AML-193 (cell line): ENCODE measurements at places on chromosomes 4 and X.

- DNase-seq, result no peak
Observed at GRCh38 chr4:108185252-108185651, 16.5 kb upstream of the LEF1 start.

DNA sequence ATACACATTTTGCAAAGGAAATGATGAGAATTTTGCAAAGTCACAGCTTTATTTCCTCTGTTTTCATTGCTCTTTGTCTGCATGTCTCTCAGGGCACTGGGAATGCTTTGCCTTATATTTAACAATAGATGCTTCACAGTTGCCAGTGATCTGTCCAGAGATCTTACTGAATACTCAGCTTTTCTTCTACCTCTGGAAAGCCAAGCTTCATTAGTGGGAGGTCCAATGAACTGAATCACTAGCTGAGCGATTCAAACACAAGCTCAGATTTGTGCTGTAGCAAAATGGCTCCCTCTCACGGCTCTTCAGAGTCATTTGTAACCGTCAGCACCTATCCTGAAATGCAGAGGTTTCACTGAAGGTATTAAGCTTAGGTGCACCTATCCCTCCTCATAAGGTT is 138.9 kb downstream of the DCLK2 start:
- DNase-seq, result no peak

GRCh38 chr4:6002926-6003325 is 15.3 kb downstream of the C4orf50 start:
- DNase-seq, result no peak

GRCh38 chrX:10897768-10898167 is 213.4 kb upstream of the HCCS start:
- DNase-seq, result no peak

- peak; percentile 36 for DNase-seq
Observed at GRCh38 chrX:15468036-15468435, 25.1 kb downstream of the PIR start.

DNA sequence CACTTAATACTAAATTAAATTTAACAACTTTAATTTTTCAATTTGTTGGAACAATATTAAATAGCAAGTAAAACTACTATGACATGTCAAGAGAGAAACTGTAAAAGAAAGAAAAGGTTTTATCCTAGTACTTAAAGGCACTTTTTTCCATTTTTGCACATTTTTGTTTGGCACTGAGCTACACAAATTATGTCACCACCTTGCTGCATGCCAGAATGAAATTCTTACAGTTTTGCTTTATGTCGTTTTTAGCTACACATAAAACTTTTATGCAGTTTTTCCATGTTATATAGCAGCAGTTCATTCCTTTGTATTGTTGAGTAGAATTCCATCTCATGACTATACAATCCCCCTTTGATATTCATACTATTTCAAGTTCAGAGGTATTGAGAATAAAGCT is 99.1 kb upstream of the RXFP1 start:
- no peak for DNase-seq

DNA sequence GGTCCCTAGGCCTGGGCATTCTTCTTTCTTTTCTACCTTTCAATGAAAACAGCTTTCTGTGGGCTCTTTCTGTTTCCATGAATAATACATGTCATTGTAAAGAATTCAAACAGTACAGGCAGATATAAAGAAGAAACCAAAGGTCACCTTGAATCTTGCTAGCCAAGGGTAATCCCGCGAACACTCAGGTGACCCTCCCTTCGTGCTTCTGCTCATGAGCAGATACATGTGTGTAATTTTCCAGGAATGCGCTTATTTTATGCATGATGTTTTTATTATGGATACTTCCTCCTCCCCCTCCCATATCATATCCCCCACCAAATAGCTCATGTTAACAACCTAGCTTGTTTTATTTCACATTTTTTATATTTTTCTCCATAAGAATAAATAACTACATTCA is 9.6 kb upstream of the JAKMIP1 start:
- DNase-seq, result no peak

DNA sequence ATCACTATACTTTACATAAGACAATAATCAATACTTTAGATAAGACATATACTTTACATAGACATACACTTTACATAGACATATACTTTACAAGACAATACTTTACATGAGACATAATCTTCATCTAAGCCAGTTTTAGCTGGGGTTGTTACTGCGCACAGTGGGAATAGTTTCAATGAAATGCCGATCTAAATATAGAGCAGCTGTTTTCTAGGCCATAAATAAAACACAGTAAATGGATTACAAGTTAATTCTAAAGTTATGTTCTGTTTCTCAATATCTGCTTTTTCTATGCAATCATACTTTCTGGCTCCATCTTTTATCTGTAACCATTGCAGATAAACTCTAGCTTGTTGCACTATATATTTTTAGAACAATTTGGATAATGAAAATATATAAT is 1470.6 kb upstream of the PABPC4L start:
- no peak for DNase-seq

DNA sequence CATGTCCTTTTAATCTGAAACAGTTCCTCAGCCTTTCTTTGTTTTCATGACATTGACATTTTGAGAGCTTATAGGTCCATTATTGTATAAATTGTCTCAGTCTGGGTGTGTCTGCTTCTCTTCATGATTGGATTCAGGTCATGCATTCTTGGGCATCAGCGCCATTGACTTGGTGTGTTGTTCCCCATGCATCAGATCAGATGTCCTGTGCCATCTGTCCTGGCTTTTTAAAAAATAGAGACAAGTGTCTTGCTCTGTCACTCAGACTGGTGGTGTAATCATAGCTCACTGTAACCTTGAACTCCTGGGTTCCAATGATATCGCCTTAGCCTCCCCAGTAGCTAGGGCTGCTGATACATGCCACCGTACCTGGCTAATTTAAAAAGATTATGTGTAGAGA is 55.7 kb downstream of the TBC1D14 start:
- DNase-seq, result no peak

DNA sequence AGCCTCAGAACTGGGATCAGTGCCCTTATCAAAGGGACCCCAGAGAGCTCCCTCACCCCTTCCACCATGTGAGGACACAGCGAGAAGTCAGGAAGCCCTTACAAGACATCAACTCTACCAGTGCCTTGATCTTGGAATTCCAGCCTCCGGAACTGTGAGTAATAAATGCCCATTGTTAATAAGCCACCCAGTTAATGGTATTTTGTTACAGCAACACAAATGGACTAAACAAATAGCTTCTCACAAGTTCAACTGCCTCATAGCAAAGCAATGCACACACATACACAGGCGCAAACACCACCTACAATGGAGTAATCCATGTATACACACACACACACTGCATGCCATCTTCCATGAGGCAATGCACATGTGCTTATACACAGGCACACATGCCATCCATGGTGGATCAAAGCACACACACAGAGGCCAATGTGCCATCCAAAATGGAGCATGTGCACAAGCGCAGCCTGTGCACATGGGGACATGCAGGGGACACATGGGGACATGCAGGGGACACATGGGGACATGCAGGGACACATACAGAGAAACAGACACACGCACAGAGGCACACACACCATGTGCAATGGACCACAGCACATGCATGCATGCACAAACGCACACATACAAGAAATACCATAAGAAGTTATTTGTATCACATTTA is 137.6 kb upstream of the TBL1X start:
- no peak for DNase-seq

GRCh38 chrX:40010550-40011321 is 87.0 kb downstream of the BCOR start:
- peak; percentile 69 for DNase-seq

DNA sequence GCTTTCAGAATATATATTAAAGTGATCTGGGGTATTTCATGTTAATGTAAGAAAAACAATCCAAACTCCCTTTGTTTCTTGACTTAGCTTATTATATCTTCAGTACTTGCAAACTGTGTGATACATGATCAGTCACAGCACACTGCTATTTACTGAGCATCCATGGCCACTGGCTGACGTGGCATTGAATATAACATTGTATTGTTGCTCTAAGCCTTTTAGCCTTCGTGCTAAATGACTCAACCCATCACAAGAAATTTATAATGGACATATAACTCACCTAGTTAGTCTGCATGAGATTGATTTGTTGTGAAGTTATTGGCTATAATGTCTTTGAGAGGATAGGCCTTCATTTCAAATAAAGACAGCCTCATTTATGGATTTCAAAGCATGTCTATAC is 642.6 kb downstream of the IL1RAPL1 start:
- no peak for DNase-seq

- no peak for DNase-seq
Observed at GRCh38 chrX:139286342-139286741, 244.2 kb upstream of the F9 start.

- DNase-seq, result no peak
Observed at GRCh38 chr4:29052266-29052665, 1667.9 kb upstream of the PCDH7 start.

- no peak for DNase-seq
Observed at GRCh38 chr4:54187148-54187547, 41.9 kb upstream of the PDGFRA start.

DNA sequence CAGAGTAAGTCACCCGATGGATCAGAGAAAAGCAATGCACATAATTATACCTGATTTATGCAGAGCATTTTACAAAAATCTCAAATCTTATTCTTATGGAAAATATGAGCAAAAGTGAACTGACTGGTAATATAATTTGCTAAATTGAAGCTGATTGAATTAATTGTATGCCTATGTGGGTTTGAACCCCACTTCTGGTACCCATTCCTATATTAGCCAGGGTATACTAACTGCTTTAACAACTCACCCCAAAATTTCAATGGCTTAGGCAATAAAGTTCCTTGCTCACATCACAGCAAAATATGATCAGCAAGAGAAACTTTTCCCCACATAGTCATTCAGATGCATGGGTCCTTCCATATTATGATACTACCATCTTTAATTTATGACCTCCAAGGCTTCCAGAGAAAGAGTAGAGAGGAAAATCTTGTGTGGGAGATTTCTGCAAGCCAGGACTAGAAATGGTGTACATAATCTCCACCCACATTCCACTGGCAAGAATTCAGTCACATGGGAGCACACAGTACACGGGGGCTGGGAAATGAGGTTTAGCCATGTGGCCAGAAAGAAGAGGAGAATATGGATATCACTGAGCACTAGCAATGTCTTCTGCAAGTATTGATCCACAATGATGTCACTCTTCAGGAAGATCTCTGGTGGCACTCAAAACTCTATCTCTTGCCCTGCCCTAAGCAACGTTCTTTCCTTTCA is 640.7 kb downstream of the BCOR start:
- no peak for DNase-seq

GRCh38 chrX:85309717-85310116 is 65.9 kb downstream of the ZNF711 start:
- no peak for DNase-seq

DNA sequence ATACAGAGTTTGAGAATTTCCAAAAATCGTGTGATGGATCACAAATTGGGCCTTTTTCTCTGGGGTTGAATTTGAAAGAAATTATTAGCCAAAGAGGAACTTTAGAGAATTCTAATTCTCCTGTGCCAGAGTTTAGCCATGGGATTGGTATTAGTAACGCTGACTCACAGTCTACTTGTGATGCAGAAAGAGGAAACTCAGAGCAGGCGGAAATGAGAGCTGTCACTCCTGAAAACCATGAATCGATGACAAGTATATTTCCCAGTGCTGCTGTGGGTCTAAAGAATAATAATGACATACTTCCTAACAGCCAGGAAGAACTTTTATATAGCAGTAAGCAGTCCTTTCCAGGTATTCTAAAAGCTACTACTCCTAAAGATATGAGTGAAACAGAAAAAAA is 64.9 kb downstream of the N4BP2 start:
- peak; percentile 84 for DNase-seq

DNA sequence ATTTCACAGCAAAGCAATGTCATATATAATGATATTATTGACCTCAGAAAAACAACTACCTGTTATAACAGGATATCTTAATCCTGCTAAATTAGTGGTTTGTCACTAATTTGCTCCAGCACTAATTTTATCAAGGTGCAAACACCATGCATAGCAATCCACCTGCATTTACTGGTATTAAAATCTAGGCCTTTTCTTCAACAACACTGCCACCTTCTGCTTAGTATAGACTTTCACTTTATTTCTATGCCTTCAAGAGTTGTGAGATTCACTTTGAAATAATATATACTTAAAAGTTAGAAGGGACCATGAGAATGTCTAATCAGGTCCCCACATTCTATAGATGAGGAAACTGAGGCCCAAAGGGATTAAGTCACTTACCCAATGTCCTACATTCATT is 82.1 kb upstream of the IQCM start:
- no peak for DNase-seq

GRCh38 chrX:119082278-119082677 is 9.5 kb downstream of the CT47C1 start:
- no peak for DNase-seq

GRCh38 chr4:114281164-114281960 is 301.9 kb upstream of the ARSJ start:
- DNase-seq, result no peak

GRCh38 chrX:114047558-114047957 is 536.3 kb upstream of the HTR2C start:
- DNase-seq, result no peak

- DNase-seq, result no peak
Observed at GRCh38 chrX:120517936-120518335, 42.8 kb downstream of the CUL4B start.

GRCh38 chr4:173009129-173009823 is 159.3 kb upstream of the GALNT7 start:
- no peak for DNase-seq

GRCh38 chrX:77450996-77451395 is 3.8 kb downstream of the FGF16 start:
- no peak for DNase-seq

- DNase-seq, result no peak
Observed at GRCh38 chr4:18234108-18234507, 212.6 kb upstream of the LCORL start.

- no peak for DNase-seq
Observed at GRCh38 chrX:129769467-129770154, 10.1 kb upstream of the SASH3 start.

DNA sequence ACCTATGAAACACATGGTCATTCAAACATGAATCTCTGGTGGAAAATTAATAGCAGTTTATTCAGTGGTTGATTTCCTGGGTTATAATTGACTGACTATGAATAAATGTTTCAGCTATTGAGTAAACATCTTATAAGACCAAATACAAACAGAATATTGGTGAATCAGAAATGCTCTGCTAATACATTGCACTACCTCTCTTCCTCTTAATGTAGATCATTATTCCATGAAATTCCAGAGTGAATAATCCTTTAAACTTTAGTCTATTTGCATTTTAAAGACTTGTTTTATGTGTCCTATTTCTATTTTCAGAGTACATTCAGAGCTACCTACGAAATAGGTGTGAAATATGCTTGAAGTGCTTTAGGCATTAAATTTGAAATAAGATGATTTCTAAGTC is 715.4 kb downstream of the ADGRL3 start:
- no peak for DNase-seq

DNA sequence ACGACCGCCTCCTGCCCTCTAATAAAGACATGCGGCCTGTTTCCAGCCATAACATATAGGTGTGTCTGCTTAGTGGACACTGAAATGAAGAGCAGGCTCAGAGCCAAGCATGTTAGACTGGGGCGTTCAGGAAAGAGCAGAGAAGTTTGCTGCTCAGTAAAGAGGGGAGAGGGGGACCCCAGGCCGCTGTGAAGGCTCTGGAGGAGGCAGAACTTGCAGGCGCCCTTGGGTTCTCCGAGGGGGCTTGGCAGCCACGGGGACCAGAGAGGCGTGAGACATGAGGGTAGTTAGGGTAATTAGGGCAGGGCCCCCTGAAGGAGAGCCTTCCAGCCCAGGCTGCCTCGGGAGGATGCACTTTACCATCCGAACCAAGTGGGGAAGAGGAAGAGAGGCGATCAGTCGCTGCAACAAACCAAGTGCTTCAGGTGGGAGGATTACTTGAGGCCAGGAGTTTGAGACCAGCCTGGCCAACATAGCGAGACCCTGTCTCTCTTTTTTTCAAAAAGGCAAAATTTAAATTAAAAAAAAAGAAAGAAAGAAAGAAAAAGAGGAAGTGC is 46.6 kb upstream of the CDKN2AIP start:
- no peak for DNase-seq
